ENCODE measurements at places on chromosomes 13 and 19. TPM values are rescaled to one million over a fixed set of nuclear protein-coding genes. Genes with fewer than 3 reads are reported as not detected.

The TMPRSS9 gene
- 2.6 TPM for total RNA-seq

DNA sequence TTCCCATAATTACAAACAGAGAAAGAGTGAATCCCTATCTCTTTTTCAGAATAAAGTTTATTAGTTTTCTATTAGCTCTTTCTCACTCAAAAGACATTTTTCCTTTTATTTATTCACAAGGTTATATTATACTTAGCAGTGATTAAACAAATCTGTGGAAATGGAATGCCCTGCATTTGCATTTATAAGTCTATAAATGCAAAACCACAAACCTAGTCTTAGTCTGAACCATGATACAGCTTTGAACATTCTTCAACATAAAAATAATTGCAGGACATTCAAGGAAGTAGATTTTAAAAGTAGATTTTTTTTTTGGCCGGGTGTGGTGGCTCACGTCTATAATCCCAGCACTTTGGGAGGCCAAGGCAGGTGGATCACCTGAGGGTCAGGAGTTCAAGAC, 8.3 kb downstream of the XPO4 start:
- DNase-seq: no peak

GRCh38 chr13:27321468-27322431, 51.1 kb downstream of the RASL11A start:
- DNase-seq: no peak

DNA sequence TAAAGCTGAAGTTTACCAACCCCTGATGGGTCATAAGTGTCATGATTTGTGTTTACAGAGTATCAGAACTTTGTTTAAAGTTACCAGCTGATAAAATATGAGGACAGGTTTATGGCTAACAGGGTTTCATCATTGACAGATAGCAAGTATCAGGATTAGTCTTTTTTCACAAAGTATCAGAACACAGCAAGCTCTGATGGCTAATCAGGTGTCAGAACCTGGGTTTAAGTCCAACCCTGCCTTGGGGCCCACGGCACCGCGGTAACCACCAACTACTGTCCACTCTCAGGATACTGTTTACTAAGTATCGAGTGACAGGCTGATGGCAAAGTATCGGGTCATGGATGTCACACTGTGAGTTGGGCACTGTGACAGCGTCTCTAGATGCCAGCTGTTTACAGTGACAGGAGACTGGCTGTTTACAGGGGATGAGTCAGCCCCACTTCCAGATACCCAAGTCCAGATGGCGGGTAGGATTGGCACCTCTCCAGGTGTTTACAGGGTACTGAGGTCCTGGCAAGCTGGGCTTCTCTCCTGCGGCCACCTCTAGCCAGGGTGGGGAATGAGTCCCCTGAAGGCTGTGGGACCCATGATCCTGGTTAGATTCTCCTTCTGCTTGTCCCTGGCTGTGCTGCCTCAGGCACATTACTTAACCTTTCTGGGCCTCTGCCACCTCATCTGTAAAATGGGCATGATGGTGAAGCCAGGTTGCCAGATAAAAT, 21.8 kb downstream of the ARRDC2 start:
- no peak for DNase-seq

- DNase-seq: no peak
These were observed 28.2 kb downstream of the RASL11A start for GRCh38 chr13:27298849-27299248.

The ACP4 gene
- not detected for total RNA-seq
